ENCODE measurements at places on chromosomes 5 and 9.

DNA sequence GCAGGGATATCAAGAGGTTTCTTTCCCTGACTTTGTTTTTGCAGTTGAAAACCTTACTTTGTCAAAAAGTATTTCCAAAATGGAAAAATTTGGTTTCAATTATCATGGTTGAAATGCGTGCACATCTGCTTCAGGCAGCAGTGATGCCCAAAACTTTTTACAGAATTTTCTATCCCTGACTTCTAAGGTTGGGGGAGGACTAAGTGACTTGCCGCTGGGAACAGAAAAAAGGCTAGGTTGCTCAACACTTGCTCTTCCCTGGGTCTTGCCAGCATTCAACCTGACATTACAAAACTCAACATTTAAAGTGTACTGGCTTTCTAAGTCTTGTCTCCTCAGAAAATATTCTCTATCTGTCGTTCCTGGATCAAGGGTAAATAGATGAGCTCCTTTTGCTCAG, 4.7 kb downstream of the KLHL3 start:
- DNase-seq: no peak

DNA sequence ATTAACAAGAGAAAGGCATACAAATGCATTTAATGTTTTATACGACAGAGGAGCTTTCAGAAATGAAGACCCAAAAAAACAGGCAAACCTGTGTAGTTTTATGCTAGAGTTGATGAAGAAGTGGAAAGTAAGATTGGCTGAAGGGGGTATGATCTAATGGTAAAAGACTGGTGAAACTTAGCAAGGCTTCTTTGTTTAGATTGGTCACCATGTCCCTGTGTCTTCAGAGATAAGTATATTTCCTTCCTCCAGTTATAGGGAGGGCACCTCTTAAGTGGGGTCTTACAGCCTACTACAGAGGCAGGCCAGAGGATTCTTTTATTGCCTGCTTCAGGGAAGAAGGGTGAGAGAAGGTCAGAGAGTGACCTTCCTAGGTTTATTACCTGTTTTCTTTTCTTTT, 56.4 kb downstream of the PRKACG start:
- DNase-seq: no peak

GRCh38 chr5:17004441-17005106, 68.5 kb upstream of the MYO10 start:
- DNase-seq: no peak

- no peak for DNase-seq
Observed at GRCh38 chr9:118635416-118635815, 733.8 kb downstream of the BRINP1 start.

GRCh38 chr5:81851481-81852178, 100.7 kb upstream of the SSBP2 start:
- DNase-seq: peak; percentile 73

GRCh38 chr9:20048985-20049384, 260.1 kb upstream of the SLC24A2 start:
- no peak for DNase-seq

DNA sequence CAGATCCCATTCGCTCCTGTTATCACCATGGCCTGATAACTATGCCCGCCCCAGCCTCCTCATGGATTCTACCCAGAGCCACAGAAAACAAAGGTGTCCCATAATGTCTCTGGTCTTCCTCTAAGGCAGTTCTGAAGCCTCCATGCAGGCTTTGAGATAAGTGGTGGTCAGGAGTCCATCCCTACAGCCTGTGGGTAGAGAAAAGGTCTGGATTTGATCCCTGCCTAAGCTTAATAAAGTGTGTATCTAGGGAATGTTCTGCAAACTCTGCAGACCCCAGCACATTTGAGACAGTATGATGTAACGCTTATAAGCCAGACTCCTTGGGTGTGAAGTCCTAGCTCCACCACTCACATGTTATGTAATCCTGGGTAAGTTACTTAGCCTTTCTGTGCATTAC, 187.3 kb downstream of the MAPKAP1 start:
- no peak for DNase-seq

- no peak for DNase-seq
Observed at GRCh38 chr9:15697446-15697851, 144.6 kb downstream of the CCDC171 start.

DNA sequence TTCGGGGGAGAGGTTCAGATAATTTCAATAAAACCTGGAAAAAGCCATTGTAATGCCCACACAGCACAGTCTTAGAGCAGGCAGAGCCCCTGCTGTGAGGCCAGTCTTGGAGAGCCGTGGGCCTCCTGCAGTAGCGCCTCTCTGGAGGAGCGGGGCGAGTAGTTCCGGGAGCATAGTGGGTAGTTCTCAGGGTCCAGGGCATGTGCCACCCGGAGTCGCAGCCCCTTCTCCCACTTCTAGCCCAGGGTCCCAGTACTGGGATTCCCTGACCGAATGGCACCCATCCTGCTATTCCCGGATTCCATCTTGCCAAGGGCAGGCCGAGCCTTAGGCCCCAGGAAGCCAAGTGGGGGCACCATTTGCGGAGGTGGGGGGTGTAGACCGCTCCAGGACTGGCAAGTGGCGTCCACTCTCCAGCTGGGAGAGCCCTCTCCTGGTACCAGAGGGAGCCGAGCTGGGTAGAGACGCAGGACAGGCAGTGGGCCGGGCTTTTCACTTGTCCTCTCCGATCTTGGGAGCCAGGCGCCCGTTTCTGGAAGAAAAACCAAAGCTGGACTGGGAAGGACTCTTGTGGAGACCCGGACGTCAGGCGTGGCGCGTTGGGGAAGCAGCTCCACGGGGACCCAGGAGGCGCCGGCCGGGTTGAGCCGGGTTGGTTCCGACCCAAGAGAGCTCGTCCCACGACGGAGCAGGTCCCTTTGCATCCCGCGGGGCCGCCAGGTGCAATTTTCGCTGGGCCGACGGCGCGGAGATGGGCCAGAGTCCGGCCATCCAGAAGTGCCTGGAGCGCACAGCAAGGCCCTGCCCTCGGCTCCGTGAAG, 12.1 kb downstream of the PROP1 start:
- DNase-seq: no peak

DNA sequence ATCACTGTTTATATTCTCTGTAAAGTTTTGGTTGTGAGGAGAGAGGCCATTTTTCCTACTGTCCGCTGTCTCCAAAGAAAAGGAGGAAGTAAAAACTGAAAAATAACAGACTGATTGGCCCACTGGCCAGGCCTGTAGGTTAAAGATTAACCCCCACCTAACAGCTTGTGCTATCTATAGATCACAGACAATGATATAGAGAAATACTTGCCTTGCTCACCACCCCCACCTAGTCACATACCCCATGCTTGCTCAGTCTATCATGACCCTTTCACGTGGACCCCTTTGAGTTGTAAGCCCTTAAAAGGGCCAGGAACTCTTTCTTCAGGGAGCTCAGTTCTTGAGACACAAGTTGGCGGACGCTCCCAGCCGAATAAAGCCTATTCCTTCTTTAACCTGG, 357.4 kb downstream of the PRDM9 start:
- DNase-seq: no peak

GRCh38 chr5:5711592-5711991, 289.1 kb downstream of the ICE1 start:
- DNase-seq: no peak

DNA sequence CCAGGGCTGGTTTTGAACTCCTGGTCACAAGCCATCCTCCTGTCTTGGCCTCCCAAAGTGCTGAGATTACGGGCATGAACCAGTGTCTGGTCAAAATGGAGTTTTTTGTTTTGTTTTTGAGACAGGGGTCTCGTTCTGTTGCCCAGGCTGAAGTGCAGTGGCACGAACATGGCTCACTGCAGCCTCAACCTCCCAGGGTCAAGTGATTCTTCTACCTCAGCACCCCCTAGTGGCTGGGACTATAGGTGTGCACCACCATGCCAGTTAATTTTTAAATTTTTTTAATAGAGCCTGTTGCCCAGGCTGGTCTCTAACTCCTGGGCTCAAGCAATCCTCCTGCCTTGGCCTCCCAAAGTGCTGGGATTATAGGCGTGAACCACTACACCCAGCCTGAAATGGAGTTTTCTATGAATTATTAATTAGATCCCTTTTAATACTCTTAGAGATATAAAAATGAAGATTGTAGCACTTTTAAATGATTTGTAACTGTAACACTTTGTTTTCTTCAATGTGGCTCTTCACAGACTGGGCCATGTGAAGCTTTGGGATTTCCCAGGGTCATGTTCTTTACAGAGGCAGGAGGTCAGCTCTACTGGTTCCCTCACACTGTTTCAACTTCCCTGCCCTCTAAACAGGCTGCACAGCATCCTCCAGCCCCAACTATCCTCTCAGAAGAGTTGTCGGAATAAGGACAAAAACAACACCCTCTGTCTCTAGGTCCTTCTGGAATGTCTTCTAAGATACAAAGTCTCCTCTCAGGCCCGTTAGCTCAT, 32.7 kb upstream of the SPARC start:
- DNase-seq: no peak

GRCh38 chr9:113973226-113973625, 97.1 kb downstream of the ZNF618 start:
- DNase-seq: no peak

- DNase-seq: no peak
Observed at GRCh38 chr9:134551644-134552348, 89.8 kb upstream of the COL5A1 start.

DNA sequence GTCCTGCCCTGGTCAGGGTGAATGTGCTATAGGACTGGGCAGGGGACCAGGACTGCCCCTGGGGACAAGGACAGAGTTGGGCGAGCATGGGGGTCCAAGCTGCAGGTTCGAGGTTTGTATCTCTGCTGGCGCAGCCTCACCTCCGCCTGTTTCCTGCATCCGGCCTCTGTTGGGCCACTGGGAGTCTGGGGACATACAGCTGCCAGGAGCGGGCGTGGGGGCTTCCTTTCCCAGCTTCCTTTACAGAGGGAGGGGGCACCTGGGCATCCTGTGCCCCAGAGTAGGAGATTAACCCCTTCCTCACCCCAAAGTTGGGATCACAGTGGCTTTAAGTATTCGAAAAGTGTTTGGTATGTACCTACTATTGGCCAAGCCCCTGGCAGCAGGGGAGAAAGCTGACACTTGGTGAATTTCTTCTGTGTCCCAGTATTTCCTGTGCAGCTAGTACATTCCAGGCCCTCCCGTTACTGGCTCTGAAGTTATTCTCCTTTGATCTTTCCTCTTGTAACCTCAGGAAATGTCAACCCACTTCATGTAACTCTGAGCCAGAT, 19.0 kb downstream of the OLFML2A start:
- DNase-seq: no peak

- DNase-seq: no peak
Observed at GRCh38 chr9:134642385-134643181, 980 bp downstream of the COL5A1 start.

DNA sequence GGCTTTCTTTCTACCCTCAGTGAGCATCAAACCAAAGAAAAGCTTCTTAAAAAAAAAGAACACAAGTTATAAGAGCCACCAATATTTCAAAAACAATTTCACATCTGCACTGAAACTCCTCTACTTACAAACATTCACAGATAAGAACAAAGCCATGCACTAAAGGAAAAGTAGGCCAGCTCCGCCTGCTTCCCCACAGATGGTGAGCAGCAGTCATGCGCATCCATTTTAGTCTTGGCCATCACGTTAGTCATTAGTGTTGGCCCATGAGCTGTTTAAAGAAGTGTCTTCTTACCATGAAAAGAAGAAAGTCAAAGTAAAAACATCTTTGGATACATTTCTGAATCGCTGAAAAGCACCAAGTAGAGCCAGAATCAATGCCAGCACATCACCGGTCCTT, 40.0 kb upstream of the SMIM23 start:
- no peak for DNase-seq

- DNase-seq: no peak
Observed at GRCh38 chr9:20872340-20872977, 159.0 kb downstream of the HACD4 start.

DNA sequence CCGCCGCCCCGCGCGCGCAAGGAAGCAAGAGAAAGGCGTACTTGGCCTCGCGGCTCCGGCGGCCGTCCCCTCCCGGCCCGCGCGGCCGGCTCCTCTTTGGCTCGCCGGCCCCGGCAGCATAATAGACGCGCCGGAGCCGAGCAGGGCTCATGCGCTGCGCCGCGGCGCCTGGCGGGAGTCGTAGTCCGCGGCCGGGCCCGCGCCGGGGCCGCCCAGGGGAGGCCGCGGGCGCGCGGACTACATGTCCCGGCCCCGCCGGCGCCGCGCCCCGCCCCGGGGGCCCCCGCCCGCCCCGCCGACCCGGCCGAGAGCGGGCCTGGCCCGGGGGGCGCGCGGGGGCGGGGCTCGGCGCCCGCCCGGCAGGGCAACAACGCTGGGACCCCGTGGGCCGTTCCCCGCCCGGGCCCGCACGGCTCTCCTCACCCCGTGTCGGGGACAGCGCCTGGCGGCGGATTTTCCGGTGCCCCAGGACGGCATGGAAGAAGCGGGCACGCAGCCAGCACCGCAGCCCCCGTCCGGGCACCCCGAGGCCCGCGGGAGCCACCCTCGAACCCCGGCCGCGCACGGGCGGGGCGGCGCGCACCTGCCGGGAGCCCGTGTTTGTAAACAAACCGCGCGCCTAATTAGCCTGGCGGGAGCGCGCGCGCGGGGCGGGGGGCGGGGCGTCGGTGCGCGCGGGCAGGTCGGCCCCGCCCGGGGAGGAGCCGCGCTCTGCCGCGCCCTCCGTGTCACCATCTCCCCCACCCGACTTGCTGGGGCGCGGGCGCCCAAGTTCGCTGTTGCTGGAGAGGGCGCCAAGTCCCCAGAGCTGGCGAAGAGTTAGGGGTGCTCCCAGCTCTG, at the start of gene BRD3:
BRD3 (minus strand) TSS at position 123 of the 840 bp plus-strand sequence. CDS start 14,549 bp downstream, outside the sequence.
- peak; percentile 58 for DNase-seq

DNA sequence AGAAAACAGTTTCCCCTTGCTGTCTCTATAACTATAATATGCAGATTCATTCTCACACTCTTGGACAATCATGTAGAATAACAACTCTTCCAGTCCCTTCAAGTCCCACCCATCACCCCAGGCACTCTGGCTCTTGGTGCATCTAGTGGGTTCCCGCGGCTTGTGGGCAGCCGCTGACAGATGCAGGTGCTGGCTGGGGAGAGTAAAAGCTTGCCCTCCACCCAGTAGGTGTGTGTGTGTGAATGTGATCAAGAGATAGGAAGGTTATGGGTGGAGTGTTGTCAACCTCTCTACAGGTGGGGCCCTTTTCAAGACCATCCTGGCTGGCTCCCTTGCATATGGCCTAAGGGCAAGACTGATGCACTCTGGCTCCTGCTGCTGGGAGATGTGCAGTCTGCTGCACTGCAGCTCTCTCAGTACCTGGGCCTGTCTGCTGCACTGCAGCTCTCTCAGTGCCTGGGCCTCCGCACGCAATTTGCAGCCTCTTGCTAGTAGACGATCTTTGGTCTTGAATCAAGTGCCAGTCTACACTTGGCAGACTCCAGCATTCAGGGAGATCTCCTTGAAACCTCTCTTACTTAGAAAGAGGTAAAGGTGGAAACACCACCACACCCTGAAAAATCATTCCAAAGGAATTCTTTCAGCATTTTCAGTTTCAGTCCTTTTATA, 189.7 kb upstream of the GDNF start:
- no peak for DNase-seq

DNA sequence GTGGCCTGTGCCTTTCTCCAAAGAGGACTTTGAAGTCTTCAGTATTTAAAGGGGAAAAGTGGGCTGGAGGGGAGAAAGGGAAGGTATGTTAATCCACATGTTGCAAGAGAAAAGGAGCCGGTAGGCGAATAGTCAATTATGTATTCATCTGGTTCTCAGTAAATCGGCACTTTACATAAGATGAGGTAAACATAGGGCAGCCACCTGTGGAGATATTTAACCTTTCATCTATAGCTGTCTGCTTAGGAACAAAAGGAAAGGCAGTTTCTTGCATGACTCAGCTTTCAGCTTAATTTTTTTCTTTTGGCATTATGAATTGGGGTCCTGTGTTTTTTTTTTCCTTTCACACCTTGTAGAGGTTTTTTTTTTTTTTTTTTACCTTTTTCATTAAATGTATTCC, 42.2 kb downstream of the FGD3 start:
- no peak for DNase-seq

- DNase-seq: no peak
Observed at GRCh38 chr5:97009212-97009898, 73.5 kb downstream of the LNPEP start.

Measured in stimulated activated CD8-positive, alpha-beta memory T cell treated with anti-CD3 and anti-CD28 coated beads, Interleukin-7, amount 100 ng/mL, for 1 hour (primary cell).